ENCODE measurements at places on chromosomes 5 and 9.

- no peak for DNase-seq
These were observed 619.4 kb upstream of the KLF4 start for GRCh38 chr9:108108852-108109448.

- no peak for DNase-seq
These were observed 45.1 kb downstream of the KIAA1958 start for GRCh38 chr9:112531666-112532282.

- no peak for DNase-seq
These were observed 120.5 kb downstream of the SNX18 start for GRCh38 chr5:54638106-54638505.

DNA sequence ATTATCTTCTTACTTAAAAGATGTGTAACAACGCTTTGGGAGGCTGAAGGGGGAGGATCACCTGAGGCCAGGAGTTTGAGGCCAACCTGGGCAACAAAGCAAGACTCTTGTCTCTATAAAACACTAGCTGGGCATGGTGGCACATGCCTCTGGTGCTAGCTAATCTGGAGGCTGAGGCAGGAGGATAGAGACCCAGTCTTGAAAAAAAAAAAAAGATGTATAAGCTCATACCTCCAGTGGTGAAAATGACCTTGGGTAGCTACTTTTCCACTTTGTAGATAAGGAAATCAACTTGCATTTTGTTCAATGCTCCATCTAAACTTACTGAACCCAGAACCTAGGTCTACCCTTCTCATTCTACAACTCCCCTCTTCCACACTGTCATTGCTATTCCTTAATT lies 16.6 kb downstream of the ARRDC3 start:
- DNase-seq: no peak

DNA sequence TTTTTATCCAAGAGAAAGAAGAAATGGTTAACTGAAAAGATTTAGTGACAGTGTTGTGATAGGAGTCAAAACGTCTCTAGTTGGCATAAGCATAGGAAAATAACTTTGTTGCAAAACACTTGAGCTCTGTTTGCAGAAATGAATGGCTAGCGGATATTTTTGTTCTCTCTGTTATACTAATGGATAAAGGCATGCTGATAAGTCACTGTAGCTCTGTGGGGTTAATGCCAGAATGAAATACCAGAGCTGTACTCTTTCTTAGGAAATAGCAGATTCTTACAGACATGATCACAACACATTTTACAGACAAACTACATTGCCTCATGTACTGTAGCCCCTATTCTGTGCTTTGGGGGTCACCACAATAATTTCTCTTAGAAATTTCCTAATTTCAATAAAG lies 202.8 kb downstream of the DMRTA1 start:
- DNase-seq: no peak

DNA sequence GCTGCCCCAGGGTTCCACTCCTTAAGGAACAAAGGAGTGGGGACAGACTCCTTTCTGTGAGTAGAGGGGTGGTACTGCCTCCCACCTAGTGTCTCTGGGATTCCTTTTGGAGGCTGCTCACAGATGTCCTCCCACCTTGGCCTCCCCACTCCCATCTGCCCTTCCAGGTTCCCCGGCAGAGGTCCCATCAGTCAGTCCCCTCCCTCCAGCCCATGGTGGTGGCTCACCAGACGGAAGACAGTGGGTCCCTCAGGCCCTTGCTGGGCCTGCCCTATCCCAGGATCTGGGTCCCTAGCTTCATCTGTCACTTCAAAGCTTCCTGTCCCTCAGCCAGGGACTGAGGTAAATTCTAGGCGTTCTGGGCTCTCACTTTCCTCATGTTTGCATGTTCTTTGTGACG lies 35.6 kb upstream of the NEK6 start:
- no peak for DNase-seq

- DNase-seq: peak; percentile 42
These were observed 134.2 kb upstream of the PRSS3 start for GRCh38 chr9:33661176-33661575.

- DNase-seq: no peak
These were observed 274.0 kb upstream of the DAPK1 start for GRCh38 chr9:87223392-87224246.

GRCh38 chr5:71834601-71835000 lies 115.5 kb downstream of the CARTPT start:
- no peak for DNase-seq

- no peak for DNase-seq
These were observed 40.8 kb upstream of the GABRG2 start for GRCh38 chr5:162026803-162027202.

- DNase-seq: no peak
These were observed 126.4 kb downstream of the TTLL11 start for GRCh38 chr9:121966706-121967105.

GRCh38 chr9:95090871-95091577 lies 226.5 kb downstream of the FANCC start:
- no peak for DNase-seq

GRCh38 chr5:73630765-73631164 lies 4.8 kb downstream of the ARHGEF28 start:
- DNase-seq: no peak

DNA sequence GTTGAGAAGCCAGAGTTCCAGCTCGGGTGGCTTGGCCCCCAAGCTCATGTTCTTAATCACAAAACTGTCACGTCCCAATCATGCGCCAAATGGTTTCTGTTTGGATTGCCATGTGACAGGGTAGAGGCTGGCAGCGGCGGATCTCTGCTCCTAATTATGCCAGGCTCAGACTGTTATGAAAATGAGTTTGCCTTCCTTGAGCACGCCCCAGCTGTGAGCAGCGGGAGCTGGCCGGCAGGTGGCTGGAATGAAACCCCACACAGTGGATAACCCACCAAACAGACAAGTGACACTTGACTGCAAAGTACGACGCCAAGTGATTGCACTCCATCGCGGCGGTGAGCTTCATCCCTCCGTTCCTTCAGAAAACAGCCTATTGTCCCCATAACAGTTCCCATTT lies 75.4 kb downstream of the CFAP77 start:
- DNase-seq: no peak

- DNase-seq: peak; percentile 42
These were observed 30.2 kb downstream of the CYSTM1 start for GRCh38 chr5:140205216-140205615.

DNA sequence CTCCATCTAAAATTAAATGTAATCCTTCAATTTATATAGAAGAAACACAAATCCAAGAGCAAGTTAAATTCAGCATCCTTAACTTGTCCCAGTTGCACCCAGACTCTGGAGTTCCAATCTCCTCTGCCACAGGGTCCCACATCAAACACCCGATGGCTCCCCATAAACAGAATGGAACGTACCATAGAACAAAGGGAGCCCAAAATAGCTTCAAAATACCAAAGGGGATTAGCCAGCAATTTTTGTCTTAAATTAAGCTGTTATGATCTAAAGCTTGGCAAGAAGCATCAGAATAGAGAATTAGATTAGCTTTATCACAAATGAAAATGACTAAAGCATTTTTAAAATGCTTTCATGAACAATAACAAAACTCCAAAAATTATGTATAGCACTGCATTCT lies 112.8 kb downstream of the FANCC start:
- DNase-seq: no peak

DNA sequence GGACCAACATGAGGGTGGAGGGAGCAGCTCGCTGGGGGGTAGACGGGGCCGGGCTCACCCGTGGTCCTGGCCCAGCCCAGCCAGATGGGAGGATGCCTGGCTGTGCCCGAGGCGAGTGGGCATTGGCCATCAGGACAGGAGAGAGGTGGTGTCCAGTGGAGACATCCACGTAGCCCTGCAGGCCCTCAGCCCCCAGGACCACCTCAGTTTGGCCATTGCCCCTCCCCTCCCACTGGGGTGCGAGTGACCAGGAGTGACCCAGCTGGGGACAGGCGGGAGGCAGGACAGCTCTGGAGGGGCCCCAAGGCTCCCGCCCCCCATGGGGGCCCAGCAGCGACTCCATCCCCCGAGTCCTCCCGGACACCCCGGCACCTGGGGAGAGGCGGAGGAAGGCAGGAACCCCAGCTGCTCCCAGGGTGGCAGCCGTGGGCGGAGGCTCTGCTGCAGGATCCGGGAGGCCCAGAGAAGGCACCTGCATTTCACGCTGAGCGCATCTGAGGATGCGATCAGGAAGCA lies 8.3 kb downstream of the NOXA1 start:
- no peak for DNase-seq

DNA sequence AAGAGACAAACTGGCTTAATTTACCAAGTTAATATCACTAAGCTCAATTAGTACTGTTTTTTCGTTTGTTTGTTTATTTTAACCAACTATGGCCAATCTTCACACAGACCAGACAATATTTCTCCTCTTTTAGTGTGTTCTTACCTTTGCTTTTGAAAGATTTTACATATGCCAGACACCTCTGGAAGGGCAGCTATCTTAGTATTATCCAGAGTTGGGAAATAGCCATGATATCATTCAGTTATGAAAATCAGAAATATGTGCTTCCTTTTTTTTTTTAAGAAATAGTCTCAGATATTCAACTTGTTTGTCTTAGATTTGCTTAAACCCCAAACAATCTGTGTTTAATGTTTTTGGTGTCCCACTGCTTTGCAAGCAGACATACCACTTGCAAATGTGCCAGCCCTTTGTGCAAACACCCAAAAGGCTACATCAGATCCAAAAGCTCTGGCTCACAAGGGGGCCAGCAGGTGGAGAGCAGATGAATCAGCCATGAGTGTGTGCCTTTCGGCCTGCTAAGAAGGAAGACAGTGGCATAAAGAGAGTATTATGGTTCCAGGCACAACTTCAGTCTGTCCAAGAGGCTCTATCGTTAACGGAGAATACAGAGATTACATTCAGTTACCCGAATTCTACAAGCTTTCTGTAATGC lies 147.6 kb downstream of the EFNA5 start:
- no peak for DNase-seq

DNA sequence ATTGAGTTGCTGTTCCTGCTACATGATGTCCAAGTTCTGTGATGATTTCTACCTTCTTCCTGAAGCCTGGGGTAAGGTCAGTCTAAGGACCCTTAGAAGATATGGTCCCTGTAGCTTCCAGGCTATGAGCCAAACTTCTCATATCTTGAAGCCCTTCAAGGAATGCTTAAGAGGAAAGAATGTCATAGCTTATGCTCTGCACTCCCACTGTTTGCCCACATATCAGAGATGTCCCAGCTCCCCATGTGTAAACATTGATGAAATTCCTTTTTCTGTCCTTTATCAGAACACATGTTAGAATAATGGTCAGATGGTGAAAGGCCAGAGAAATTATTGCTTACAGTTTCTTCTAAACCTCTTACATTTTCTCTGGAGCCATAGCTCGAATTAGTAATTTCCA lies 41.4 kb upstream of the RUSC2 start:
- no peak for DNase-seq

GRCh38 chr9:126482361-126483044 lies 131.2 kb upstream of the LMX1B start:
- DNase-seq: no peak

DNA sequence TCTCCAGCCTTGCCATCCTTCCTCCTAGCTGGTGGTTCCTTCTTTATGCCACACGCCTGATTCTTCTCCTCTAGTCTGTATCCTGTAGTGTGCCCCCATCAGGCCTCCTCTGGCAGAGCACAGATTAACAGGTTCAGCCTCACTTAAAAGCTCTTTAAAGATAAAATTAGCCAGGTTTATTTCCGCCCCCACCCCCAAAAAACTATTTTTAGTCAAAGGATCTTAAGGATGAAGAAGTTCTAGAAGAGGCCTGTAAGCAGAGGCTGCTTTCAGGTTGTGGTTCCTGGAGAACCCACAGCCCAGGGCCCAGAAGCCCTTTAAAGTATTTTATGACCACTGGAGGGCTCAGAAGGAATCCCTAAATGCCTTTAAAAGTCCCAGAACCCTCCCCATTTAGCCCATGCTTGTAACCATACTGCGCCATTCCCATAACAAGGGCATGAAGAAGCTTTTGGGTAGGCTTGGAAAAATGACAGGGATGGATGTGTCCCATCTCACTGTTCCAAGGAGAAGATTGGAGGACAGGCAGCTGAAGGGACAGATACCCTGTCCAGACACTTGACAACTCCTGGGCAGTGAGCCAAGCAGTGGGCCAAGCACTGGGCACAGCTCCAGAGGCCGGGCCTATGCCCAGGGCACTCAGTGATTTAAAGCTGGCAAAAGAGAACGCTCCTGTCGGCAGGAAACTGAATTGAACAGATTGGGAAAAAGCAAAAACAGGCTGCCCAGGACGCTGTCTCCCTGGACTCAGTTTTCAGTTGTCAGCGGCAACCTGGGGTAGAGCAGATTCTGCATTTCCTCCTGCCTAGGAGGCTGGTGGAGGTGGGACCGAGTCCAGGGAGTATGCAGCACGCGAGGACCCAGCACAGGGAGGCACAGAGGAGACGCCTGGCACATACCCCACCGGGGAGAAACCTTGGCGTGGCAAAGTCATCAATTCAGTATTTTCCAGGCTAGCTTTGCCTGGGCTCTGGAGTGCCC lies 106.3 kb upstream of the SSBP2 start:
- DNase-seq: peak; percentile 22

DNA sequence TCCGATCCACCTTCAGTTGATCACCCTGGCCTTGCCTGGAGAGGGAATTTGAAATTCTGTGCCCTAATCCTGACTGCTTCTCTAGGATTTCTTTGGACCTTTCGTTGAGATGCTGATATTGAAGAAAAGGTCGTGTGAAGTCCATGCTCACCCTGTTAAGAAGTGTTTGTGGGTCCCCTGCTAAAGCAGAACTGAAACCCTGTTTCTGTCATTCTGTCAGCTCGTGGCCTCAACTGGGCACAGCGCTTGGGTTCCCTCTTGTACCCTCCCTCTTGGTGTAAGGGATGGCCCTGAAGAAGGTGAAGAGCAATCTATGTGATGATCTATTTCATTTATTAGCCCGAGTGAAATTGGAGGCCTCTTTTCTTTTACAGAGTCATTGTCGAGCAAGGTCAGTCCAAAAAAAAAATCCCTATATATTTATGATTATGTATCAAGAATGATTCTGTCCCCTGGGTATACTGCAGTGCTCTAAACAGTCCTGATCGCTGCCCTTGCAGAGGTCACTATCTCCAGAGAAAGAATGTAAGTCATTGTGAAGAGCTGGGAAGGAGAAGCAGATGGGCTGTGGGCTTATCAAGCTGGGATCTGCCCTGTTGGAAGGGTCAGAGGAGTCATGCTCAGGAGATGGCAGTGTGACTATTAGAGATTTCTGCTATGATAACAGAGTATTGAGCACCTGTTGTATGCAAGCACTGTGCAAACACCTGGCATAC lies 56.1 kb downstream of the WWC1 start:
- no peak for DNase-seq

DNA sequence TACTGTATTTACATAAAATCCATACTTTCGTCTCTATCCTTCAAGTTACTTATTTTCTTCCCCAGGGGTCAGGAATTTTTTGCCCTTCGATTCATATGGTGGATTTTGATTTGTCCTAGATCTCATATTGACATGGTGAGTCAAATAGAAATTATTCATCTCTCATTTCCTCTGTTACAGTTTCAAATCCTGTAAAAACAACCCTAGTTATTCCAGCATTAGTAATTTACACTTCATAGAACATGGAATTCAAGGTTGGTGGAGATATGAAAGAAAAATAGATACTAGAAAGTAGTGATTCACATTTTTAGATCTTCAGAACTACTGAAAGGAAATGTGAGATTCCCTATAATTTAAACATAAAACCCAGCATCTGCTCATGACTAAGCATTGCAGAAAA lies 1331.0 kb upstream of the CDH9 start:
- DNase-seq: peak; percentile 77

Measured in HCEC 1CT (cell line).